ENCODE measurements at places on chromosomes 3 and 15.

DNA sequence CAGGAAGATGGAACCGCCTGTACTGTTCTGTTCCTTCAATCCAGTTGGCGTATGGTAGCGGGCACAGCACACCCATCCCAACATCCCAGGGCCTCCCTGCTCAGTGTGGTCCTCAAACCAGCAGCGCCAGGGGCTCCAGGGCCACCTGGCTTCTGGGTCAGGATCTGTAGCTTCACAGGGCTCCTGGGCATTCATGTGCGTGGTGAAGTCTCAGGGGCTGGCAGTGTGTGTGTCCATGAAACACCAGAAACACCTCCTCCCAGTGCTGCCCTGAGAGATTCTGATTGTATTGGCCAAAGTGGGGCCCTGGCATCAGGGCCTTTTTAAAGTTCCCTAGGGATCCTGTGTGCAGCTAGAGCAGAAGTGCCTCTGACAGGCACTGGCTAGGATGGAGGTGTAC lies 42.1 kb downstream of the ABTB1 start:
- no peak overlapping the region for H3K27ac ChIP-seq
- no peaks in the 10 kb centered on the region for H3K36me3 ChIP-seq
- H3K27me3 ChIP-seq: no peaks in the 10 kb centered on the region
- DNase-seq: no peak

GRCh38 chr3:58434990-58435389 lies 1.4 kb upstream of the PDHB start:
- H3K27ac ChIP-seq: peak overlapping the region; percentile 38
- DNase-seq: no peak

- H3K36me3 ChIP-seq: no peaks in the 10 kb centered on the region
- no peak overlapping the region for H3K27ac ChIP-seq
- no peaks in the 10 kb centered on the region for H3K27me3 ChIP-seq
- no peaks in the 10 kb centered on the region for H3K4me1 ChIP-seq
- H3K4me3 ChIP-seq: no peak overlapping the region
- no peak for DNase-seq
Measured at GRCh38 chr3:41569632-41570305, 370.5 kb downstream of the CTNNB1 start.

DNA sequence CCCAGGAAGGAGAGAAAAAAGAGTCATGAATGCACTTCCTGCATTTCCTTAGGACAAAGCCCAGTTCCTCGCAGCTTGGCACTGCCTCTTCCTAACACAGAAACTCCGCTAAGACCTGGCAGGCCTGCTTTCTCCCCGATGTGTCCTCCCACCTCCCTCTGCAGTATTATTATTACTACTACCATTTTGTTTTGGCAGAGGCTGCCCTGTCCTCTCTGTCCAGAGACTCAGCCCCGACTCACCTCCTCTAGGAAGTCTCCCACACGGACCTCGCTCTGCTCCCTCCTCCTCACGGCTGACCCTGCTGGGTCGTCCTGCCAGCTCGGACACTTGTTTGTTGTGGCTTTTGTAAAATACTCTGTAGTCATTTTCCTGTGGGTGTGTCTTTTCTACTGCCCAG lies 107.2 kb upstream of the HACD2 start:
- H3K27ac ChIP-seq: no peak overlapping the region
- H3K36me3 ChIP-seq: peaks cover 10% of the 10 kb centered on the region
- no peak for DNase-seq
- no peaks in the 10 kb centered on the region for H3K27me3 ChIP-seq
- H3K4me1 ChIP-seq: peaks cover 40% of the 10 kb centered on the region

DNA sequence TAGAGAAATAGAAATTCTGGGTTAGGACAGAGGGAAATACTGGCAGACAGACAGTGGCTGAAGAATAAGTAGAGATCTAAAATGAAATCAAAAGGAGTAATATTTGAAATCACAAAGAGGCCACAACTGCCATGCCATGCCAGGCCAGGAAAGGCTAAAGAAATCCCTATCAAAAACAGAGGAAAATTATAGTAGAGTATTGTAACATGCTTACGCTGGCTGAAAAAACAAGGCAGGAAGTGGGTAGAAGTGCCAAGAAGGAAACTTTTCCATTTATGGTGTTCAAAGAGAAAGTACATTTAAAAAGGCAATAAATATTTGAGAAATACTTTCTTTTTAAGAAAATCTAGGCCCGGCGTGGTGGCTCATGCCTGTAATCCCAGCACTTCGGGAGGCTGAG lies 415.7 kb downstream of the PLCL2 start:
- no peak for DNase-seq
- no peaks in the 10 kb centered on the region for H3K27me3 ChIP-seq
- no peaks in the 10 kb centered on the region for H3K36me3 ChIP-seq
- no peak overlapping the region for H3K27ac ChIP-seq
- H3K4me3 ChIP-seq: no peak overlapping the region
- no peaks in the 10 kb centered on the region for H3K4me1 ChIP-seq

- H3K27ac ChIP-seq: no peak overlapping the region
- no peak for DNase-seq
- no peaks in the 10 kb centered on the region for H3K36me3 ChIP-seq
- no peak overlapping the region for H3K4me3 ChIP-seq
- H3K27me3 ChIP-seq: no peaks in the 10 kb centered on the region
Measured at GRCh38 chr3:194945508-194945907, 259.8 kb downstream of the FAM43A start.

DNA sequence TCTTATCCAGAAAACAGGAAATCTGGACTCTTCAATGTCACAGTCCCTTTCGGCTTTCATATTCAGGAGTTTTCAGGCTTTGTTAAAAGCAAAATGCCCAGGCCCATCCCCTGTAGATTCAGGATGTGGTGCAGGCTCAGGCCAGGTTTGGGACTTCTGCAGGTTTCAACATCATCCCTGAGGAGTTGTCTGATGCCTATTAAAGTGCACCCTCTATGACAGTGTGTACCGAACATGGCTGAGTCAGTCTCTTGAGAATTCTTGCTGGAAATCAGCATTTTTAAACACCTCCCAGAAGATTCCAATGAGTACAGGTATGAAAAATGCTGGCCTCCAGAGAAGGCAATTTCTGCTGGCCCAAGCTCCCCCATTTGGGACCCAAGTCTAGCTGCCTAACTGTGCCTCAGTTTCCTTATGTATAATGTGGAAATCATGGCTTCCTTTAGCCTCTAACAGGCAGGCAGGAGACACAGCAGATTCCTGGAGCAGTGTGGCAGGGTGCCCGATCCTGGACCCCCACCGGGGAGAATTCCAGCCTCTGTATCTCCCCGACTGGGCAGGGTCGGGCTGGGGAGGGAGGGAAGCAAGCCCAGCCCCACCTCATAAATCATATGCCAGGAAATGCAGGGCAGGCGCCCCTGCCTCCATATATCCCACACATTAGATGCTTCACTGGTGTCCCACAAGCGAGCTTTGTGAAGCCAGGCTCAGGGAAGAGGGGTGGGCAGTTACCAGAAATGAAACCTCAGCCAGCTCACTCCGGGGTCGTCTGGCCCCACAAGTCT lies 44.4 kb upstream of the SLC6A11 start:
- peak; percentile 70 for DNase-seq
- no peaks in the 10 kb centered on the region for H3K4me1 ChIP-seq
- H3K4me3 ChIP-seq: no peak overlapping the region
- H3K27ac ChIP-seq: no peak overlapping the region
- no peaks in the 10 kb centered on the region for H3K36me3 ChIP-seq

DNA sequence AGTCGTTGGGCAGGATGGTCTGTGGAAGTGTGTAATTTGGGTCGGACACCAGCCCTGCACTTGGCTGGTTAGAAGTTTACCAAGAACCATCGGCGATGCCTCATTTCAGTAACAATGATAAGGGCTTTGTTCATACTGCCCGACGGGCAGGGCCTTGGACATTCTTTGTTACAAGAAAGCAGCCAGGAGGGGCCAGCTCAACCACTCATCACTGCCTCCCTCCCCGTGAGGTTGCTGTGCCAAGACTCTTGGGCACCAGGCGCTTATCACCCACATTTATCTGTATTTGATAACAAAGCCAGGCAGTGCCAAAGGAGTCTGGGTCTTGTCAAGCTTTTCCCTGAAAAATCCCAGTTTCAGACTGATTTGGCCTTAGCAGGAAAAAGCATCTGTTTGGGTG lies 235.0 kb downstream of the ADAMTS17 start:
- H3K4me1 ChIP-seq: peaks cover 6% of the 10 kb centered on the region
- H3K27me3 ChIP-seq: no peaks in the 10 kb centered on the region
- H3K36me3 ChIP-seq: no peaks in the 10 kb centered on the region
- no peak overlapping the region for H3K4me3 ChIP-seq

DNA sequence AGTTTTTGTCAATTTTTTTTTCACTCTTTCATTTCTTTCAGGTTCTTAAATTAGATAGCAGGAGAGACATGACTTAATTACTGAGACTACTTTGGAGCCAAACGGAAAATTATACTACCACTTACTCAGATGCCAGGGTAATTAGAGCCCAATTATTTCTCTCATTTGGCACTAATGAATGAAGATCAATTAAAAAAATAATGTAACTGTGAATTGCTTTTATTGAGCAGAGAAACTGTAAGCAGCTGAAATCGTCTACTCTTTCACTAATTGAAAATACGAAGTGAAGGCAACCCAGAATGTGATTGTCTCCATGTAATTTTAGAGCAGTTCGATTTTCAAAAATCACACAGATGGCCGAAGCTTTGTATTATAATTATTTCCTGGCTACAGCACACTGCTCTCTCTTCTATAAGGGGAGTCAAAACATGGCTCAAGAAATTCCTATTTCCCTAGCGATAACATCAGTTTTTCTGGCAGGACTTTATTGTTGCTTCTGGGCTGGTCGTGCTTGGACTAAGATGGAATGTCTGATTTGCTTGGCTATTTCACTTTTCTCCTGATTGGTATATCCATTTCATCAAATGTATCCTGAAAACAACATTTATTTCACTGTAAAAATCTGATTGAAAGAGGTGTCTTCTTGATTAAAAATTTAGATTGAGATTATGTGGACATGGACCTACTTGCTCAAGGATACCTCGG lies 55.8 kb upstream of the PDZRN3 start:
- H3K36me3 ChIP-seq: no peaks in the 10 kb centered on the region
- peaks cover 4% of the 10 kb centered on the region for H3K4me1 ChIP-seq
- no peaks in the 10 kb centered on the region for H3K27me3 ChIP-seq

DNA sequence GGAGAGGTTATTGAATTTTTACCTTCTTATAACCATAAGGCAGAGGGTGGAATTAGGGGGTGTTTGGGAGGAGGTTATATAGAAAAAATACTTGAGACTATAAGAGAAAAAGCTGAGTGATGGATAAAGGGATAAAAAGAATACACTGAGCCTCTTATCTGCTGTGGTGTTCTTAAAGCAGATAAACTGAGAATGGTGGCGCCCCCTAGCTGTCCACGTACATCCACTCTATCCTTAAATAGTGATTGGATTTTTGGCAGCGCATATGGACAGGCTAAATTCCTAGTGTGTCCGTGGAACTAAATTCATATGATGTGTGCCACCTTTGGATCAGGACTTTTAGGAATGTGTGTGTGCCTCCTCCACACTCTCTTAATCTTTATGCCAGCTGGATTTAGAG lies 121.1 kb downstream of the OXSM start:
- no peaks in the 10 kb centered on the region for H3K4me1 ChIP-seq
- no peak for DNase-seq
- H3K27me3 ChIP-seq: no peaks in the 10 kb centered on the region
- no peaks in the 10 kb centered on the region for H3K36me3 ChIP-seq

GRCh38 chr3:18740631-18741583 lies 315.8 kb upstream of the SATB1 start:
- no peaks in the 10 kb centered on the region for H3K27me3 ChIP-seq
- DNase-seq: no peak
- no peak overlapping the region for H3K27ac ChIP-seq

DNA sequence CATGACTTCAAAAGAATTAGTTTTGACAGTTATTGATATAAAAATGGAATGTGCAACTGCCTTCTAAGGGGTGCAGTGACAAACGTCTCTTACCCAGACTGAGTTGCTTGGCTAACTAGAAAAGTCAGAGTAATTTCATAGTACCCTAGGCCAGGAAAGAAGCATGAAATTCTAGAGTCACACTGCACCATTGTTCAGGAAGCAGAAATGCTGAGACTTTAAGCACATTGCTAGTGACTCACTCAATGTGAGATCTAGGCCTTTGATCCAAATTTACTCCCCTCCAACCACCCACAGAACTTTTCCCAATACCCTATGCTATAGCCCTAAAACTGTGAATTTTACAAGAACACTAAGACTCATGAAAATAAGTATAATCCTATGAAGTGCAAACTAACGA lies 110.8 kb downstream of the DUT start:
- H3K36me3 ChIP-seq: no peaks in the 10 kb centered on the region
- H3K4me3 ChIP-seq: no peak overlapping the region
- peaks cover 3% of the 10 kb centered on the region for H3K4me1 ChIP-seq
- DNase-seq: no peak
- no peaks in the 10 kb centered on the region for H3K27me3 ChIP-seq
- H3K27ac ChIP-seq: no peak overlapping the region
